ENCODE measurements at places on chromosomes 12 and 14.
A peak's percentile ranks its signal among the peaks of the same experiment; 100 is the strongest.

DNA sequence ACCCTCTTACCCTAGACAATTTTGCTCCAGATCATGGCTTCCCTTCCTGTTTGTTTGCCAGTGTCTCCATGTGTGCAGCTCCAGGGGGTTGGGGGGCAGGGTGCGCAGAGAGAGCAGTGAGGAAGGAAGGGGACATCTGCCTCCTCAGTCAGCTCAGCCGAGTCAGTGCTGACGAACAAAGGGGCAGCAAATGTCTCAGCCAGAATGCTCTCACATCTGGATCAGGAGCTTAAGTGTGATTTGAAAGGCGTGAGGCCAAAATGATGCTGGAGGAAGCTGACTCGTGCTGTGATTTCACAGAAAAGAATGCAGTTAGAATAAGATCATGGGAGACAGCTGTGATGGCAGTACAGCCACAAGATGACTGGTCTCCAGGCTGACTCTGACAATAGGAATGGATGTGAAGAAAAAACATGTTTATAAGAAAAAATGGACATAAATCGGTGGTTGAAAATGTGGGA lies 27.1 kb upstream of the CDK17 start:
- DNase-seq, result peak; percentile 14

GRCh38 chr12:3961591-3961990 lies 88.4 kb upstream of the PARP11 start:
- DNase-seq, result no peak

- no peak for DNase-seq
Observed at GRCh38 chr14:23162800-23163199, 20.7 kb downstream of the SLC7A8 start.

DNA sequence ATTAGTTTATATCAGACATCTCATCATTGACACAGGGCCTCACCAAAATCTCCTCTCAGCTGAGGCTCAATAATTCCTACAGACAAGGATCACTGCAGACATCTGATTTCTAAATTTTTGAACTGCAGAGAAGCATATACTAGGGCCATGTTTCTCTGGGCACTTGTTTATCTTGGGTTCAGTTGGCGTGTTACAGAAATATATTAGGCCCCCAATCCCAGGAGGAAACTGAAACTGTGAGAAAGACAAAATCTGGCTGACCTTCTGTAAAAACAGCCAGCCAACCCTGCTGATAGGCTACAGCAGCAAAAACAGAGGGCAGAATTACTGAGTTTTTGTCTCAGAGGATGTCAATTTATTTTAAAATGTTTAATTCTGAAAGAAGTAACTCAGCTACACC lies 634.6 kb downstream of the ETNK1 start:
- DNase-seq, result no peak

GRCh38 chr12:59432057-59432456 lies 163.8 kb upstream of the SLC16A7 start:
- no peak for DNase-seq

DNA sequence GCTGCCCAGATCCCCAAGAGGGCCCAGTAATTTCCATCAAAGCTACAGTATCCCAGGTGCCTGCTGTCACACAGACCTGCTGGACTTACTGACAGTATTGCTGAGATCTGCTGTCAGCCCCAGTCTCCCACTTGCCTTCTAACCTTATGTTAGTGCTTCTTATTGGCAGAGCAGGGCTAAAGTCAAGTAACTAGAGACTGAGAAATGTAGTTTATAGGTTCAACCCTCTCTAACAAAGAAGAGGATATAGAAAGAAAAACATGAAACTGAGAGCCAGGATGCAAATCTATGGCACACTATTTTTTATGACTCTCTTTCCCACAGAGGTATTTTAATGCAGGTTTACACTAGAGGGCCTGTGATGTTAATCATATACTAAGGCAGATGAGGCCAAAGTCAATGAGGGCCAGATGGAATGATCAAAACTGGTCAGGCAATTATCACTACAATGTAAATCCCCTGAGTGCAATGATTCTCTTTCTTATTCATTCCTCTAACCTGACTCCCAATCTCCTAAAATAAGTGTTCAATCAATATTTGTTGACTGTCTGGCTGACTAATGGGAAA lies 781.9 kb downstream of the VRK1 start:
- DNase-seq, result no peak

DNA sequence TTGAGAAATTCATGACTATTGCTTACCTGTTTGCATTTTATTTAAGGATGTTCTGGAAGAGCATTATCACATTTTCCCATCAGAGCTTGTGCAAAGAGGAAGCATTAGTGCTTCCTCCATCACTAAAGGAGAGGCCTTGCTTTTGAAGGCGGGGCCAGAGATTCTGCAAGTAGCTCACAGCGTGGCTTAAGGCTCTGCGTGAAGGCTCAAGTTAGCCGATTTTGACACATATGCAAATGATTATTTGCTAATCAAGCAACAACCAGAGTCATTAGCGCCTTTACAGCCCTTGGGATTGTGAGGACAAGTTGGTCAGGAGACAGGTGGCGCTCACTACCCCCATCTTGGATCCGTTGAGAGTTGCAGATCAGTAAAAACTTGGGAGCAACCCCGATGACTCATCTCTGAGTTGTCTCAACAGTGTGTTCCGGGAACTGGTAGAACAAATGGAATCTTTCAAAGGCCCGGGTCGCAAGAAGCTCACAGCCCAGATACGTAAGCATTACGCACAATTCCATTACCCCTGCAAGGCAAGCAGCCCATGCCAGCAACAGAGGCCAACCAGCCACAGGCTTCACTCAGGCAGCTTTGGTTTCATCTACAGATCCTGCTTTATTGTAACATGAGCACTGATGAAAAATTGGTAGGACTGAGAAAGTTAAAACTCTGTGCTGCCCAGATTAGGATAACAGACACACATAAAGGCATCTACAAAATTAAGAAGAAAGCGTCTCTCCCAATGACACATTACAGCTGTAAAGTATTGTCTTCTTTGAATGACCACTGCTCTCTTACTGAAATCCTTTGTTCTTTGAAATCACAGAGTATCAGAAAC lies 34.9 kb upstream of the SPTSSA start:
- no peak for DNase-seq

GRCh38 chr12:123951467-123951866 lies 21.2 kb downstream of the CCDC92 start:
- DNase-seq, result no peak

GRCh38 chr12:30874455-30875321 lies 51.9 kb upstream of the TSPAN11 start:
- DNase-seq, result peak; percentile 38

GRCh38 chr12:58139894-58140293 lies 198.5 kb downstream of the ATP23 start:
- DNase-seq, result no peak

DNA sequence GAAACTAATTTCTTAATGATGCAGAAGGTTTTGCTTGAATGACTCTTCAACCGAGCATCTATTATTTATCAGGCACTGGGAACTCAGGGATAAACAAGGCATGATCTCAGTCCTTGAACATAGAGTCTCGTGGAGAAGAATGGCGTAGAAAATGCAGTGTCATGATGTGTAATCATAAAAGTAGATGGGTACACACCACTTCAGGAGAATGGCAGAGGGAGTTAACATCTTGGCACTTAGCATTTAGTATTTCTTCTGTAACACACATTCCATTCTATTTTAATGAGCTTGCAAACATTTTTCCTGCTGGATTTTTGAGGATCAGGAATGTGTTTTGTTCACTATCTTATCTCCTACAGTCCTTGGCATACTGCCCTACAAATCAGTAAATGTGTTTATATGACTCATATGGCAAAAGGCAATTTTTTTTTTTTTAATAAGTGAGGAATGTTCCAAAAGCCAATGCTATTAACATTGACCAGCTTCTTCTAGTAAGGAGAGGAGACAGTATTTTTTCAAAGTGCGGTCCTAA lies 3.8 kb downstream of the TXNRD1 start:
- DNase-seq, result no peak

DNA sequence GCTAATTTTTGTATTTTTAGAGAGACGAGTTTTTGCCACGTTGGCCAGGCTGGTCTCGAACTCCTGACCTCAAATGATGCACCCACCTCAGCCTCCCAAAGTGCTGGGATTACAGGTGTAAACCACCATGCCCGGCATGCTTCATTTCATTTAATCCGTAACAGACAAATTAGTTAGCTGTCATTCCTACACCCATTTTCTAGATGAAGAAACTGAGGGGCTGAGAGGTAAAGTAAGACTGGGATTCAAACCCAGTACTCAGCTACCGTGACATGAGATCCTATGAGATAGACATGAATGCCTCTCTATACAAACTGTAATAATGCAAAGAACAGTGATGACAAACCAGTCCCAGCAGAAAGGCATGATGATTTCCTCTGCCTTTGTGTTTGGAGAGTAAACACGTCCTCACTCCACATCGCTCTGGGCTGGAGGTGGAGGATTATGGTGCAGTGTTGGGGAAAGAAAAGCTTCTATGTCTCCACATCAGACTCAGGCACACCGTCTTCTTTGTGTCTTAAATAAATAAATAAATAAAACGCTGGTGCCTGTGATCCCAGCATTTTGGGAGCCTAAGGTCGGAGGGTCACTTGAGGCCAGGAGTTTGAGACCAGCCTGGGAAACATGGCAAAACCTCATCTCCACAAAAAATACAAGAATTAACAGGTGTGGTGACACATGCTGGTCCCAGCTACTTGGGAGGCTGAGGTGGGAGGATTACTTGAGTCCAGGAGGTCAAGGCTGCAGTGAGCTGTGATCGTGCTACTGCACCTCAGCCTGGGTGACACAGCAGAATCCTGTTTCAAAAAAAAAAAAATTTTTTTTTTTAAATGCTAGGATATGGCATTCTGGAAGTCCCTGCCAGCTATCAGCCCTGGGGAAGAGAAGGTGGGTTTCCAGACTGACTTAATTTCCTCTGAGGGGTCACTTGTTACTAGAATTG lies 10.5 kb downstream of the VSX2 start:
- no peak for DNase-seq

DNA sequence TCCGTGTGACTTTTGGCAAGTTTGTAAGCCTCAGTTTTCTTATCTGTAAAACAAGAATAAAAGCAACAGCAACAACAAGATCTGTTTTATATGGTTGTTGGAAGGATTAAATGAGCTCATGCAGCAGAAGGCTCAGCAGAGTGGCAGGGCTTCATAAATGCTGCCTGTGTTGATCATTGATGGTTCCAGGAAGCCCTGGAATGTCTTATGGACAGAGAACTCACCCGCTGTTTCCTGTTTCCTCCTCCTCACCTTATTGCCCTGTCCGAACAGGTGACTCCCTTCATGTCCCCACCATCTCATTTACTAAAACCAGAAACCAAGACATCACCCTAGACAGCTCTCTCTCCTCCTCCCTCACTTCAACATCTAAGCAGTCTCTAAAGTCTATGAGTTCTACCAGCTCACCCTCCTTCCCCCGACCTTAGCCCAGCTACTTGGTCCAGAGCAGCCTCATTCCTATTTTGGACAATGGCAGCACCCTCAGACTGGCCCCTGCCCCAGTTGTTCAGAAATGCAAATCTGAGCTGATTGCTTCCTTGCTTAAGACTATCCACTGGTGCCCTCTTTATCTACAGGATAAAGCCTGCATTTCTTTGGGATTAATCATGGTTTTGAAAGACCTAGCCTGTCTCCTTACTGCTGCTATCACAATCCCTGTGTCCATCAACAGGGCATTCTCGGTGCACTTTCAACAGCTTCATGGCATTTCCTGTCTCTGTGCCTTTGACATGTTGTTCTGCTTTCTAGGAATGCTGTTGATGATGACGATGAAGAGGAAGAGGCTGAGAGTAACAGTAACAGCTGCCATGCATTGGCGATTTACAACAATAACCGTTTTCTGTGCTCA lies 21.4 kb upstream of the GSG1 start:
- DNase-seq, result no peak

GRCh38 chr12:13316587-13317246 lies 120.2 kb downstream of the EMP1 start:
- no peak for DNase-seq

- DNase-seq, result no peak
Observed at GRCh38 chr12:22307811-22308210, 26.7 kb downstream of the ST8SIA1 start.

DNA sequence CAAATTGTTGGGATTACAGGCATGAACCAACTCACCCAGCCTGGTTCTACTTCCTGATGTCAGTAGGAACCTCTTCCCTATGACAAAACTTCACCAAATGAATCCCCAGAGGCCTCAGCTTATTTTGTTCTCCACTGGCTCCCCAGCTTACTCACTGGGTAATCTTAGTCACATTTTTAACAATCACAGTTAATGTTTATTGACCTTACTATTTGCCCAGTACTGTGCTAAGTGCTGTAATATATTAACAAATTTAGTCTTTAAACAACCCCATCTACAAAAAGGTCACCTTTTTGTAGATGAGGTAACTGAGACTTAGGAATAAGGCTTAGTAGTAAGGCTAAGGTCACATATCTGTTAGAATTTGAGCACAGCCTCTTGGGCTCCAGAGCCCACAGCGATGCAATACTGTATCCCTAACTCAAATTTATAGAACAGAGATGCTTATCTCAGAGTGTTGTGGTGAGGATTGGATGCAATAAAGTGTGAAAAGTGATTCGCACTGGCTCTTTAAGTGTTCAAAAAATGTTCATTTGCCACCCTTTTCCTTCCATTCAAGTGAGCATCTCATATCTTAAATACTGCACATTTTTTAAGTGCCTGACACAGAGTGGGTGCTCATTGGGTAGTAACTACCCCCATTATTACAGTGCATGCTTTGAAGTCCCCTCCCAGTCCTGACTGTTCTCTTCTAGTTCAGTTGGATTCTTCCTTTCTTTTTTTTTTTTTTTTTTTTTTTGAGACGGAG lies 146.4 kb upstream of the ARHGAP5 start:
- no peak for DNase-seq

- DNase-seq, result no peak
Observed at GRCh38 chr12:20370866-20371519, 2.7 kb downstream of the PDE3A start.

DNA sequence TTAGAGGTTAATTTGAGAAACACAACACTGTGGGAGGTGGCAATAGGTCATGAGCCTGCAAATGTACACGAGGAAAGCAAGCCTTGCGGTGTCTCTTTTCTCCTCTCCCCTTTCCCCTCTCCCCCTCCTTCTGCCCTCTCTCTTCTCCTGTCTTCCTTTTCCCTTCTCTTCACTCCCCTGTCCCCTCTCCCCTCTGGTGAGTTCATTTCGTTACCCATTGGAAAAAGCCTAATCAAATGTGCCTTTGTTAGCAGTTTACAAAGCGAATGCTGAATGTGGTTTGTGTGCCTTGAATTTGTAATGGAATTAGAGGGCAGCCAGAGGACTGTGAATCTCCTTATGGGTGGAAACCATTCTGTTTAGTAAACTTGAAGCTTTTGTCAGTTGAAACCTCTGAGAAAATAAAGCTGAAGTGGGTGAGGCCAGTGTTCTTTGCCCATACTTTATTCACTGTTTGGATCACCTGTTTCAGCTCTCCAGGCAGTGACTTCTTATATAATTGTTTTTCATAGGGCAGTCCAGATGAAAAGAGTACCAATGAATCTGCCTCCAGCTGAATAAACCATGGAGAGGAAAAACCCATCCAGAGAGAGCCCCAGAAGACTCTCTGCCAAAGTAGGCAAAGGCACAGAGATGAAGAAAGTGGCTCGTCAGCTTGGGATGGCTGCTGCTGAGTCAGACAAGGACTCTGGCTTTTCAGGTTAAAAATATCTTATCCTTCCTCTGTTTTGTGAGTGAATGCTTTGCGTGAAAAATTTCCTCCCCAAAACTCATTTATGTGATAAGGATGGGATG lies 7.3 kb downstream of the CIPC start:
- no peak for DNase-seq
